ENCODE measurements at places on chromosomes 13 and 19. TPM values are rescaled to one million over a fixed set of nuclear protein-coding genes. Genes with fewer than 3 reads are reported as not detected.

NLRP12 gene
- not detected for total RNA-seq

PLEKHA4 gene
- 9.7 TPM for total RNA-seq

TSSK6 gene
- total RNA-seq, result not detected

PEAK3 gene
- not detected for total RNA-seq

SMIM44 gene
- total RNA-seq, result not detected

CBY2 gene
- not detected for total RNA-seq

SPACA4 gene
- not detected for total RNA-seq

RELB gene
- total RNA-seq, result 16.4 TPM

PLK5 gene
- total RNA-seq, result not detected

CEACAM4 gene
- total RNA-seq, result not detected

ZNF536 gene
- not detected for total RNA-seq

IGFL1 gene
- not detected for total RNA-seq

LRRC8E gene
- total RNA-seq, result 5.6 TPM

CYP2F1 gene
- not detected for total RNA-seq

Measured in cardiac atrium fibroblast (primary cell).